ENCODE measurements at places on chromosomes 7 and 10.

GRCh38 chr10:97069576-97070362 lies 116.0 kb downstream of the SLIT1 start:
- DNase-seq, result no peak

- DNase-seq, result no peak
Observed at GRCh38 chr10:112313234-112313633, 30.0 kb downstream of the TECTB start.

- DNase-seq, result no peak
Observed at GRCh38 chr10:94103192-94103591, 109.5 kb downstream of the PLCE1 start.

DNA sequence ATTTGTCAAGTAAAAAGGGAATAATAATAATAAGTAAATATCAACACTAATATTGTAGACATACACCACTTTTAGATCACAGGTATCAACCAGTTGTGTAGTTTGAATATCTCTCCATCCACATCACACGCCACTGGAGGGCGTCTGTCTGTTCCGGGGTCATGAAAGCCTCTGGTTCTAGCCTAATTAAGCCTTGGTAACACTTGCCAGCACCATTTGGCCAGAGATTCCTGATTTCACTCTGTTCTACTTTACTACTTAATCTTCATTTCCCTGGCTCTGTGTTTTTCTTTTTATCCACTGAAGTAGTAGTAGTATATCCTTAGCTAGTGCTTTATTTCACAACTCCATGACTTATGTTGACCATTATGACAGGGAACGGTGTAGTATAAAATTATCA lies 285.6 kb upstream of the POM121L12 start:
- DNase-seq, result no peak

All from NCI-H1105 treated with DMSO at 0.1 percent for 48 hours (cell line).